Activated CD4-positive, alpha-beta T cell treated with anti-CD3 and anti-CD28 coated beads, Interleukin-2, amount 50 U/mL, for 1 hour (primary cell): ENCODE measurements at places on chromosomes 13 and 19.

DNA sequence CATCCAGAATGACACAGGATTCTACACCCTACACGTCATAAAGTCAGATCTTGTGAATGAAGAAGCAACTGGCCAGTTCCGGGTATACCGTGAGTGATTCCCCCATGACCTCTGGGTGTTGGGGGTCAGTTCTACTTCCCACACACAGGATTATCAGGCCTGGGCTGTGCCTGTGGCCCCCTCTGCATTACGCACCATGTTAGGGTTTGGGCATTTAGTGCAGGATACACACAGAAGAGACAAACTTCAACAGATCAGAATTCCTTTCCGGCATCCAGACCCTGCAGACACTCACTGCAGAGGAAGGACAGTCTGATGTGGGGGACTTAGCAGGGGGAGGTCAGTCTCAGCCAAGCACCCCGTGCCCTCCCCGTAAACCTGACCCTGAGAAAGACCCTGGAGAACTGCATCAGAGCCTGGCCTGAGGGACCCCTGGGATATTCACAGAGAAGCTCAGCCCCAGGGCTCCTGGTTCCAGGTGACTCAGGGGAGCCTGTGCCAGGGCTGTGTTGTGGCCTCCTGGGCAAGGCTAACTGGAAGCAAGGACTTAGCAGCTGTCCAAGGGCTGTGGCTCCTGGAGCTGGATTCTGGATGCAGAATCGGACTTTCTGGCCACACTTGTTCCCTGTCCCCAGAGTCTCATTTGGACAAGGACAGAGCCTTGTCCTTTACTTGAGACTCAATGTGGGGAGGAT is 1.7 kb downstream of the CEACAM5 start:
- DNase-seq = no peak

DNA sequence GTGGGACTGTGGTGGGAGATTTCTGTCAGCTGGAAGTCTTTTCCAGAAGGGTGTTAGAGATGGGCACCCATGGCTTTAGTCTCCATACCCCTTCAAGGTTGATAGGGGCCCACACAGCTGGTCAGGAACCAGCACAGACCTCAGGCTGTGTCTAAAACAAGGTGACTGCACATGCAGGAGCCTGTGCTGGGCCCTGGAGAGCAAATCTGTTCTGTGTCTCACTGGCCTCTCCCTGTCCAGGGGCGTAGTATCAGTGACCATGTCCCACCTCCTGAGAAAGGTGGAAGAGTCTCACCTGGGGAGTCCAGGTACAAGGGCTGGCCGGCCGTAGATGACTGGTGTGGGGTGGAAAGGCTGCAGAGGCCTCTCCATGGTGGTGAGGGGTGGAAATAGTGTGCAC is 19.4 kb downstream of the ZNF175 start:
- no peak for DNase-seq

GRCh38 chr13:78227709-78228108 is 309.1 kb upstream of the EDNRB start:
- no peak for DNase-seq

- DNase-seq = no peak
These were observed 1.0 kb upstream of the CAPN12 start for GRCh38 chr19:38745316-38745715.

DNA sequence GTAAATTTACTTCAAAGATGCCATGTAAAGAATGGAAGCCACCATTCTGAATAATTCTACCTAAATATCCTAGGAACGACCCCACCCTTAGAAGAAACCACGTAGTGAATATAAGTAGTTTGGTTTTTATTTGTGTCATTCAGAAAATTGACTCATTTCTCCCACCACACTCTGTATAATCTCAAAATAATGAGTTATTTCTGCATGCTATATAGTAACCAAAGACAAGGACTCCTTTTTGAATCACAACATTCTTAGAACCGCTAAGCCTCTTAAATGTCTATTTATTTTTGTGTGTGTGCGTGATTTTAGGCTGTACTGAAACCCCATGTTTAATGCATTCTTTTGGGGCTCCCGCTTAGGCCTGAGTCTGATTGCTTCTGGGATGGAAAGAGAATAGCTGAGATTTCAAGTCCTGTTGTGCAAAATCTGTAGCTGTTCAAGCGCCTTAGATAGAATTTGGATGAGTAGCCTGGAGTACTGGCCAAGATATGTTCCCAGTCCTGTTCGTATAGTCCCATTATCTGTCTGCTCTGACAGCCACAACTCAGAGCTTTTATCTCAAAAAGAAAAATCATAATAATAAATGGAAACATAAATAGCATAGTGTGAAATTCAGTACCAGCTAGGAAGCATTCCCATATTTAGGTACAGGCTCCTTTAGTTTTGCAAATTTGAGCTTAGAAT is 532.4 kb upstream of the NBEA start:
- no peak for DNase-seq

DNA sequence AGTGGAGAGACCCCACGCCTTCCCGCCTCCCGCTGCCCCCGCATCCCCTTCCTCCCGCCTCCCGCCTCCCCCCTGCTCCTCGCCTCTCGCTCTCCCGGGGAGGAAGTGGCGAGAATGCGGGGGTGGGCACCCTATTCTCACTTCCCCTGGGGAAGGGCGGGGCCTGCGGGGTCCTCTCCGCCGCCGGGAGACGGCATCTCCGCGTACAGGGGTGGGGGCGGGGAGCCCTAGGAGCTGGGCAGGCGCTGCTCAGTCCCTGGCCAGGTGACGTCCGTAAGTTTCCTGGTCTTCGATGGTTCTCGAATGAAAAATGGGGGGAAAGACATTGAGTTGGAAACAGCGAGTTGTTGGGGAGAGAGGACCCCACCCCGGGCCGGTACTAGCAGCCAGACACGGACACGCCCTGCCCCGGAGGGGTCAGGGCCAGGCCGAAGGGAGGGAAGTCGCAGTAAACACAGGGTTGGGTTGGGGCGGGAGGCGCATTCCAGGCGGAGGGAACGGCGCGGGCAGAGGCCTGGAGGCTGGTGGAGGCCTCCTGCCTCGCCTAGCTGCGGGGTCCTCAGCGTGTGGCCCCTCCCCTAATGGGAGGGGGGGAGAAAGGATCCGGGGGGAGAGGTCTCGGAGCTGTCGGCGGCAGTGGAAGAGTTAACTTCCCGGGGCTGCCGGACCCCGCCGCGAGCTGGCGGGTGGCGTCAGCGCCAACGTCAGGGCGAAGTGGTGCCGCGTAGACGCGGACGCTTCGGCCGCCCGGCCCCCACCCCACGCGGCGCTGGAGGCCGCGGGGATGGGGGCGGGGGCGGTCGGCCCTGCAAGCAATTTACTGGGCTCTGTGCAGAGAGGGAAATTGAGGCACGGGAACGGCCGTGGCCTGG is 10.4 kb upstream of the JUND start:
- peak; percentile 67 for DNase-seq

DNA sequence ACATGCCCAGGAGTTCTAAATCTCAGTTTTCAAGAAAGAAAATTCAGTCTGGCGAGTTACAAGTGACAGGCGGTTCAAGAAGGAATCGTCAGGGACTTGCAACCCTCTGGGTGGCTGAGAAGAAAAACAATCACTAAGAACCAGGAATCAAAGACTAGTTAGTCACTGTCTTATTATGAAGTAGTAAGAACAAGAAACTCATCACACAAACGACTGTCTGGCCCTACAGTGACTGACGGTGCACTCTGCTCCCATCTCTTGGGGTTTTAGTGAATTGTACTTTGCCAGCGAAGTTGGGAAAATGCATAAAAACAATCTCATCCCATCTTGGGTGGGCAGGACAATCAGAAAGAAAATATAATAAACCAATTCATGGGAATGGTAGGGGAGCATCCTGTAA is 63.7 kb upstream of the SACS start:
- no peak for DNase-seq

- DNase-seq = no peak
These were observed 70.9 kb upstream of the WASF3 start for GRCh38 chr13:26486550-26486949.

DNA sequence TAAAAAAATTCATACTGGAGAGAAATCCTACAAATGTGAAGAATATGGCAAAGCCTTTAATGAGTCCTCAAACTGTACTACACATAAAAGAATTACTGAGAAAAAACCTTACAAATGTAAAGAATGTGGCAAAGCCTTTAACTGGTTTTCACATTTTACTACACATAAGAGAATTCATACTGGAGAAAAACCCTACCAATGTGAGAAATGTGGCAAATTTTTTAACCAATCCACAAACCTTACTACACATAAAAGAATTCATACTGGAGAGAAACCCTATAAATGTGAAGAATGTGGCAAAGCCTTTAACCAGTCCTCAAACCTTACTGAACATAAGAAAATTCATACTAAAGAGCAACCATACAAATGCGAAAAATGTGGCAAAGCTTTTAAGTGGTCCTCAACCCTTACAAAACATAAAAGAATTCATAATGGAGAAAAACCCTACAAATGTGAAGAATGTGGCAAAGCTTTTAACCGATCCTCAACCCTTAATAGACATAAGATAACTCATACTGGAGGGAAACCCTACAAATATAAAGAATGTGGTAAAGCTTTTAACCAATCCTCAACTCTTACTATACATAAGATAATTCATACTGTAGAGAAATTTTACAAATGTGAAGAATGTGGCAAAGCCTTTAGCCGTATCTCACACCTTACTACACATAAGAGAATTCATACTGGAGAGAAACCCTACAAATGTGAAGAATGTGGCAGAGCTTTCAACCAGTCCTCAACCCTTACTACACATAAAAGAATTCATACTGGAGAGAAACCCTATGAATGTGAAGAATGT is 29.0 kb downstream of the ZNF730 start:
- DNase-seq = no peak

DNA sequence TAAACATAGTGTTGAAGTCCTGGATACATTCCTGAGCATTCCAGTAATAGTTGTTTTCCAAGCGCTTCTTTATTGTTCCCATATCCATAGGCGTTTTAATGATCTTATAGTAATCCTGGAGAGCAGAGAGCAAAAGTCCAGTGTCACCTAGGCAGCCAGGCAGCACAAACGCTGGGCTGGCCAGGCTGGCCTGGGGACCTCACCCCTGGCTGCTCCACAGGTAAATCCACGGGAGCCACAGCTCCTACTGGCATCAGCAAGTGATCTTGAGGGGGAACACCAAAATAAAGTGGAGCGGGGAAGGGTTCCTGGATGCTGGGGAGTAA is 36.6 kb upstream of the EPHX3 start:
- no peak for DNase-seq

GRCh38 chr13:43284162-43284561 is 260.8 kb downstream of the DNAJC15 start:
- DNase-seq = no peak

DNA sequence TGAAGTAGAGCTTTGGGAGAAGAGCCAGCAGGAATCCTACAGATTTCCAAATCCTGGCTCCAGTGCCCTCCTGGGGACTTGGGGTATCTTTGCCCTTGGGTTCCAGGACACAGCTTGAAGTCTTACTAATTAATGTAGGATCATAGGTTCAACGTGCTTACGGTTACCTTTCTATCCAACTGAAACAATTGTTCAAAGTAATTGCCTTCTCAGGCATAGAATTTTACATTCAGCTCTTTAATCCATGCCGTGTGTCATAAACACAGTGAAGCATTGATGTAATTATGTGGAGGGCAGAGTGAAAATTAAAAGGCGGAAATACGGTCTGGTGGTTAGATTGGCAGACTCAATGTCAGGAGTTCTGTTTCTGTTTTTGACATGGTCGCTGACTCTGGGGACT is 170.4 kb downstream of the COG6 start:
- DNase-seq = no peak

DNA sequence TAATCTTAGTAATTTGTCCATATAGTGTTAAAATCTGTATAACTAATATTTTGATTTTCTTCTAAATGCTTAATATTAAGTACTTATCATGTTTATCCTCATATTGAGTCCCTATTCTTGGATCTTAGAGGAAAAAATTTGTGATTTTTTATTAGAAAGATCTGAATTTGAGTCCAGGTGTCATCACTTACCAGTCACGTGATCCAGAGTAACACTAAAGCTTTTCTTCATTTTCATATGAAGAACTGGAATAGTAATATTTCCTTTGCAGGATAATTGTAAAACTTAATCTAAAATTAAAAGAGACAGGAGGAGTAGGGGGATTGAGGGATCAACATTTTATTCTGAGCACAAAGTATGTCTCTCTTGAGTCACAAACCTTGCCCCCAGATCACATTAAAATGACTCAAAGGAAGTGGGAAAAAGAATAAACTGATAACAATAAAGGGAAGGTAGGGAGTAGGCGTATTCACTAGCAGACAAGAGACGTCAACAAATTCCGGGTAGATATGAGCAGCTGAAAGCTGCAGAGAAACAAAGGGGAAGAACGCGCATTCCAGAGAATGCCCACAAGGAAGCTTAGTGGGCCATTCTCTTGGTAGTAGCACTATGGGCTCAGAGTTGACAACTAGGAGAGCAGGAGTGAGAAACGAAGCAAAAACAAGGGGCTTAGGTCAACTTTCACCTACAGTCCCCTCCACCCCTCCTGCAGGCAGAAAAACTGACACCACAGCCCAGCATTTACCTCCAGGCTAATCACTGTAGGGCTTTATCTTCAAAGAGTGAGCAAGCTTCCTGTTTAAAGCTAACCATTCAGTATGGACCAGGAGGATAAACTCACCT is 123.1 kb downstream of the SPRY2 start:
- DNase-seq = no peak

GRCh38 chr19:30802424-30803013 is 430.3 kb downstream of the ZNF536 start:
- DNase-seq = no peak

GRCh38 chr19:42548552-42548951 is 20.3 kb upstream of the CEACAM1 start:
- DNase-seq = no peak

DNA sequence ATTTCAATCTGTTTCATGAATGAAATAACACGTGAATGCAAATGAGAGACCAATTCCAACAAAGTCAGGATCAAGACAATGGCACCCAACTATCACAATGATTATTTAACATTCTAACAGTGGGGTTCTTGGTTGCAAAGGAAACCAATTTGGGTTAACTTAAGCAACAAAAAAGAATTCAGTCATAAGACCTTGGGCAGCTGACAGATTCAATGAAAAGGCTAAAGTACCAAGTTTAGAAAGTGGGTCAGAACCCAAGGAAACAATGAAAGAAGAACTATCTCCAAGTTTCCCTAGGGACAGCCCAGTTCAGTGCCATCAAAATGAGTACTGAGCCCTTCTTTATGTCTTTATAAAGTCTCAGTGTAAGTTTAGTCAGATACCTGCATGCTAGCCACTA is 17.5 kb upstream of the SIGLEC14 start:
- no peak for DNase-seq

DNA sequence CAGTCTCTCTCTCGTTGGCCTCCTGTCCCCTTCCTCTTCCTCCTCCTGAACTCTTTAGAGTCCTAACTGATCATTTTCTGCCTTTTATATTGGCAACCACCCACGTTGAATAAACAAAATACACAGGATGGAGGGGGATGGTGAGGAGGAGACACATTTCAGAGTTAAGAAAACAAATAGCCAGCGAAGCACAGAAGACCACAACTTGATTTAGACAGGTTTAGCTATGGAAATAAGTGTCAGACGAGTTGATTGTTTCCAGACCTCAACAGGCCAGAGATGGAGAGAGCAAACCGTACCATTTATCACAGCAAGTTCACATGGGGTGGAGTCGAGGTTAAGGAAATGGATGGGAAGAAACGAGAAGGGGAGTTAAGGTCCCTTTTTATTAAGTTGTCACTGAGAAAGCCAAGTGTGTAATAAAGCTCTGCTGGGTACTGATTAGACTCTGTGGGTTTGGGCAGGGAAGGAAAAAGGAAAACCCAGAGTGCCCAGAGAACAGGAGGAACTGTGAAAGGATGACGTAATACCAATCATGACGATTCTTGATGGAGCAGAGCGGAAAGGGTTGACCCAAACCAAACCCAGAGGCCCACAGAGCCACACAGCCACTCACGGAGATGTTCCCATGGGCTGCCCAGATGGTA is 11.1 kb upstream of the SERP2 start:
- DNase-seq = no peak
